ENCODE measurements at places on chromosomes 5 and 9.

DNA sequence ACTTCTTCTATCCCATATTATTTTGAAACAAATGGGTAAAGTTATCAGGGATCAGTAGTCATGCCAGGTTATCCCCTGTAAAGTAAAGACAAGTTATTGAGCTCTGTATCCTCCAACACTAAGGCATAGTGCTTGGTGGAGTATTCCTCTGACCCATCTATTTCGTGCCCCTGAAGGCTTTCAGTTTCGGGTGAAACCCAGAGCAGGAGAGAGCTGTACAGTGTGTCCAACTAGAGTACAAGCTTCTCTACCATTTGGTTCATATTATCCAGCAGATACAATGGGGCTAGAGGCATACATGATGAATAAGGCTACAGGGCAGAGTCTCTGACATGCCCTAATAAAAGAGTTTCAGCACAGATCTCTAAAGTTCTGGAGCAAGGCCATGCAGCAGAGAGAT is 3.2 kb upstream of the SLC22A4 start:
- DNase-seq: no peak

DNA sequence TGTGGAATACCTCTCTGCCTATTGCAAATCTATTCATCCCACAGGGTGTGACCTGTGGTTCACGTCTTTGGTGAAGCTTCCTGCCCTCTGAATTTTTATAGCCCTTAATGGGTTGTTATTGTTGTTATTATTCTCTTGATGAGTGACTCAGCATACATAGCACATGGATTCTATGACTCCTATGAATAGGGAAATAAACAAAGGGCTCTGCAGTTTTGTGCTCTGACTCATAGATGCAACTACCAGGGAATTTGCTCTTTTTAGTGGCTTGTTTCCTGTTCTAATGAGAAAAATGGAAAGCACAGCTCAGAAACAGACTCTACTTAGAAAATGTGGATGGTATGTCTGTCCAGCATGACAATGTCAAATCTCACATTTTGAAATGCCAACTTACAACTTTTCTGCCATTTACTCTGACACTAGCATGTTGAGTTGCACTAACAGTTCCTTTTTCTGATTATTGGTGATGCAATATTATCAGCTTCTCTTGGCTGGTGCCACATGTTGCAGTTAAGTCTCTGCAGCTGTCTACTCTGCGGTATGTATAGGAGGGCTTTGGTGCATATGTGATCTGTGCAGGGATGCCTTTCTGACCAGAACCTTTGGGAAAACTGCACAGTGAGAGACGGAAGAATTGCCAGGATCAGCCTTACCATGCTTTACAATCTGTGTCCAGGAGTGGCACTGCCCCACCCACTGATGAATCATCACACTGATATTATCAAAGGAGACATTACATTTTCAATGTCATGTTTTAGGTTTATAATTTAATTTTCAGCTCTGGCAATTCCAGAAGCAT is 996.4 kb upstream of the WWC1 start:
- DNase-seq: no peak

GRCh38 chr5:170522211-170523141 is 18.7 kb downstream of the KCNIP1 start:
- no peak for DNase-seq

DNA sequence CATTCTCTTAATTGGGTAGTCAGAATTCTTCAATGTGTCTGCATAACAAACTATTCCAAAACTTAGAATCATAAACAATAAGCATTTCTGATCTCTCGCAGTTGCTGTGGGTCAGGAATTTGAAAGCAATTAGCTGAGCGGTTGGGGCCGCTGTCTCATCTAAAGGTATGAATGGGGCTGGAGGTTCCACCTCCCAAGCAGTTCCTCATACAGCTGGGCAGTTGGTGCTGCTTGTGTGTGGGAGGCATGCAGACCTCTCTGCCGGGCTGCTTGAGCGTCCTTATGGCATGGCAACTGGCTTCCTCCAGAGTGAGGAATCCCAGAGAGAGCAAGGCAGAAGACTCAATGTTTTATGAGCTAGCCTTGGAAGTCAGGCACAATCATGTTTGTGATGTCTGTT is 30.2 kb upstream of the SEMA4D start:
- no peak for DNase-seq

GRCh38 chr5:56673171-56673570 is 142.2 kb upstream of the MAP3K1 start:
- peak; percentile 28 for DNase-seq

- DNase-seq: no peak
Observed at GRCh38 chr5:137561608-137562007, 62.5 kb upstream of the SPOCK1 start.

DNA sequence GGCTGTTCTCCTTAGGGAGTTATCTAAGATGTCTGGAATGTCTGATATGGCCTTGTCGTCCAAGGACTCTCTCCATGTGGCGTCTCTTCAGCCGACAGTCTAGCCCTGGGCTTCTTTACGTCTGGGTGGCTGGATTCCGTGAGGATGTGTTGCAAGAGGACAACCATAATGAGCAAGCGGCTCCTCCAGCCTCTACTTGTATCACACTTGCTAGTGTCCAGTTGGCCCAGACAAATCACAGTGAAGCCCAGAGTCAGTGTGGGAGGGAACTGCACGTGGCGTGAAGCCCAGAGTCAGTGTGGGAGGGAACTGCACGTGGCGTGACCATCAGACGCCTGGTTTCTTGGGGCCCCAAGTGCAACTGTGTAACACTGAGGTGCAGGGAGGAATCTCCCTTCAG is 61.1 kb downstream of the COL23A1 start:
- no peak for DNase-seq

GRCh38 chr5:132301344-132302271 is 7.4 kb downstream of the SLC22A4 start:
- DNase-seq: no peak

DNA sequence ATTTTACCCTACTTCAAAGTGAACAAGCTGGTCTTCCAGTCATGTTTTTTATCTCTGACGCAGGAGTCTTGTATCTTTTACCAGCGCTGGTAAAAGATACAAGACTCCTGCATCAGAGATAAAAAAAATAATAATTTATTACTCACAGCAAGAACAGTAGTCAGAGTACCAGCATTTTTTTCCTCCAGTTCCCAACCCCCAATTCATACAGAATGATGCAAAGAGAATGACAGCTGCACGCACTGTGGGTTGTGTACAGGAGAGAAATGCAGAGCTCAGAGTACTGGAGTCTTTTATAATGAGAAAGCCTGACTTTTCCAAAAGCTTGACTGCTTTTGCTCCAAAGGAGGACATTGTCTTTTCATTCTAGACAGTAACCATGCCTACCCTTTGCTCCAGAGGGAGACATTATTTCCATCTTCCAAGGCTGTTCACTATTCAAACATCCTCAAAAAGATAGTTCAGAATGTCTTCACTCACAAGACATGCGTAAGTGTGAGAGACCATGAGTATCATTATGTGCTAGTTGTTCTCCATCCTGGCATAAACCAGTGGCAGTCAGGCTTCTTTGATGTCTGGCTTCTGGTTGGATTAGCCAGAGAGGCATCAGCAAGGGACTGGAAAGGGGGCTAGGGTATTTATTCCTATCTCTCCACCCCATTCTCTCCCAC is 14.3 kb upstream of the RANBP6 start:
- no peak for DNase-seq

DNA sequence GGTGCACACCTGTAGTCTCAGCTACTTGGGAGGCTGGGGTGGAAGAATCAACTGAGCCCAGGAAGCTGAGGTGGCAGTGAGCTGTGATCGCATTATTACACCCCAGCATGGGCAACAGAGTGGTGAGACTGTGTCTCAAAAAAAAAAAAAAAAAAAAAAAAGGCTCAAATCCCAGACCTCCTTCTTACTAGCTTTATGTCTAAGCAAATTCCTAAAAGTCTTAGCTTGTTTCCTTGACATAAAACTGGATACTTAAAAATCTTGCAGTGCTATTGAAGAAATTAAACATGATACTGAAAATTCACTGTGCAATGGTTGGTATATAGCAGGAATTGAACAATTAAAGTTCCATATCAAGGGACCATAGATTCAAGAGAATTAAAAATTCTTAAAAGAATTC is 45.0 kb downstream of the PCDHGC5 start:
- no peak for DNase-seq

DNA sequence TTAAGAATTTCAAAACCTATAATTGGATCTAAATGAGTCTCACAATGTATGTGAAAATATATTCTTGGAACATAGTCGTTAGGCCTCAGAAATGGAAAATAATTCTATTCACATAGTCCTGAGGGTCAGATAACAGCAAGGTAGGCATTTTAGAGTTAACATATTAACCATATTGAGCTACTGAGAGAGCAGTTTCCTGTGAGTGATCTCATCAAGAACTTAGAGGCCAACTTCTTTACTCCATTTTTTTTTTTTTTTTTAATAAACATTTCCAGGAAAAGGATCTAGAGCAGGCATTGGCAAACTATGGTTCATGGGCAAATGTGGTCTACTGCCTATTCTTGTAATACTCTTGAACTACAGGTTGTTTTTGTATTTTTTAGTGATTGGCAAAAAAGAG is 26.6 kb downstream of the RAB24 start:
- no peak for DNase-seq

- DNase-seq: no peak
Observed at GRCh38 chr5:167561796-167562195, 729.6 kb upstream of the WWC1 start.

- no peak for DNase-seq
Observed at GRCh38 chr9:127904561-127905003, 5.2 kb upstream of the ST6GALNAC6 start.
